Transverse colon (tissue), 4 donors: ENCODE measurements at places on chromosomes 11 and 22.
A peak's percentile ranks its signal among the peaks of the same experiment; 100 is the strongest.

- no peak for DNase-seq
Observed at GRCh38 chr11:35980686-35981390, 37.0 kb downstream of the LDLRAD3 start.

DNA sequence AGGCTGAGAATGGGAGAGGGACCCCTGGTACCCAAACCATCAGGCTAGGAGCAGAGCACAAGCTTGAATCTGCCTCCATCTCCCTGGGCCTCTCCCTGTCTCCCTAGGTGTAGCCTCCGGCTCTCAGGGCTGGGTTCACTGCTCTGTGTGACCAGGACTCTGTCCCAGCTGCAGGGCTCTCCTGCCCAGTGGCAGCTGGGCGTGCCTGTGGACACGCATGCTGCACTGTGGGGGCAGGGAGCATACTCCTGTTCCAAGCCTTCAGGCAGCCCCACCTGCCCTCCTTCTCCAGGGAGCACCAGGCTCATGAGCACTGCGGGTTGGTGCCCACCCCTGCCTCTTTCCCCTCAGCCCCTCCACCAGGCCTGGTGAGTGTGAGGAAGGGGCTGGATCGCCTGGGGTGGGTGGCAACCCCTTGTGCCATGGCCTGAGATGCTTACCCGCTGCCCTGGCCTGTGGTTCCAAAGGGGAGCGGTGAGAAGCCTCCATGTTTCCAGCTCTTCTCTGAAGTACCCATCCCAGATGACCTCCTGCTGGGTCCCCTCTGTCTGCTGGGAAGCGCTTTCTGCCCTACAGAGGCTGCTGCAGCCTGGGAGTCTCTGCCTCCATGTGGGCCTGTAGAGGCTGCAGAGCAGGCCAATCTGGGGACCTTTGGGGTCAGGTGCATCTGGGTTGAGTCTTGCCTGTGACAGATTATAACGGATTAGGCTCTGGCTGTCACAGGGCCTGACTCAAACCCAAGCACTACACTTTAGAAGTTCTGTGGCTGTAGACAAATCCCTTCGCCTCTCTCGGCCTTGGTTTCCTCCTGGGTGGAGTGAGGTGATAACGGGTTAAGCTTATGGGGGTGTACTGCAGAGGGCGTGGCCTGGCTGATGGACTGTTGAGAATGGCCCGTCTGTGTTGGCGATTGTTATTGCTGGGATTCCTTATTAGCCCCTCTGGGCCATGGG is 43.7 kb downstream of the WNT11 start:
- DNase-seq: no peak

DNA sequence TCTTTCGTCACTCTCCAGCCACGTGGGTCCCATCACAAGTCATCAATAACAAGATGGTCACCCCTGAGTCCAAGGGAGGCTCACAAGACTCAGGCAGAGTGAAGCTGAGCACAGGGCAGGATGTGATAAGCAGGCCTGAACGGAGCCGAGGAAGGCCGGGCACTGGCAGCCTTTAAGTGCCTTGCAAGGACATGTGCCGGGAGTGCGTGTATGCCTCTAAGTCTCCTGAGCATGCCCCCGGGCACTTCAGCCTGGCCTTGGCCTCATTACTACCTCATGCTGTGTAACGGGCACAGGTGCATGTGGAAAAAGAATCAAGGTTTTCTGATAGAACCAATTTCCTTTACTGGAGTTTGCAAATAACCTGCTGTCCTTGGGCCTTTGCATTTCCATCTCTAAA is 55.8 kb downstream of the UBASH3B start:
- DNase-seq: no peak

DNA sequence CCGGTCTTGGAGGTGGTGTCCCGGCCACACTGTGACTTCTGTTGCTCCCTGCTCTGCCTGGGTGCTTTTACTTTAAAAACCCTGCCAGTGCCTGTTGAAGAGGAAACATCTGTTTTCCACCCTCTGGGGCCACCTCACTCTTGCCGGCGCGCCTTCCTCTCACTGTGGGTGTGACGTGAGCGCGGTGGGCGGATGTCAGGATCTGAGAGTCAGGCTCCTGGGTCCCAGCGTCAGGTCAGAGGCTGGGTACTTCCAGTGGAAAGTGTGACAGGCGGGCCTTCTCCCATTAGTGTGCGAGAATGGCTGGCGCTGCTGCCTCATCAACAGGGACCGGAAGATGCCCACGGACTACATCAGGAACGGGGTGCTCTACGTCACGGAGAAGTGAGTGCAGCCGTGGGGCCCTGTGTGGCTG is 54.2 kb downstream of the GRAMD4 start:
- DNase-seq: peak; percentile 61

DNA sequence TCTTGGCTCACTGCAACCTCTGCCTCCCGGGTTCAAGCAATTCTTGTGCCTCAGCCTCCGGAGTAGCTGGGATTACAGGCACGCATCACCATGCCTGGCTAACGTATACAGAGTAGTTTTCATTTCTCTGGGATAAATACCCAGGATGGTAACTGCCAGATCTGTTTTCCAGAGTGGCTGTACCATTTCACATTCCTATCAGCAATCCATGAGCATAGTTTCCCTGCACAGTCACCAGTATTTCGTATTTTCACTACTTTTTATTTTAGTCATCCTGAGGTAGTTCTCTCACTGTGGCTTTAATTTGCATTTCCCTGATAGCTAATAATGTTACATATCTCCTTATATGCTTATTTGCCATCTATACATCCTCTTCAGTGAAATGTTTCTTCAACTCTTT is 11.0 kb upstream of the SCARF2 start:
- DNase-seq: no peak

DNA sequence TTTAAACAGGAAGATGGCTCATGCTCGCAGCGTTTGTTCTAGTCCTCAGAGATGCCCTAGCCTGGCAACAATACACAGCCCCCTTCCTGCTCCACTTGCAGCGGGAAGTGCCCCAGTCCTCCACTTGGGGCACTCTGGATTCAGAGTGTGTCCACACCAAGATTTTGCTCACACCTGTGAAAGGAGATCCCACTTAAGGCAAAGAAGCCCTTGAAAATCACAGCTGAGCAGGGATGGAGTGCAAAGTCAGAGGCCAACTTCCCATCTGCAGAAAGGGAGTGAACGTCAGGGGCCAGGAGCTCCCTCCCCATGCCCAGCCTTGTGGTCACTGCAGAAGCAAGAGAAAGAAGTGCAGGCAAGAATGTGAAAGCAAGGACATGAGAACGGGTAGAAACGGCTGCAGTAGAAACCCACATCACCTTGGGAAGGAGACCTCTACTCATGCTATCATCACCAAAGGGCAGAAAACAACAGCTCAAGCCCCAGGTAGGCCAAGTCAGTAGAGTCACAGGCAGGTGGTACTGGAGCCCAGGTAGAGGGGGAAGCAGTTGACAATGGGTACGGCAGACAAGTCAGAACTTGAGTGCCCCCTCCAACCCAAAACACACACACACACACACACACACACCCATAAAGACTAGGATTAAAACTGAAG is 157.4 kb downstream of the BUD13 start:
- DNase-seq: no peak

- peak; percentile 52 for DNase-seq
Observed at GRCh38 chr22:45271667-45272201, 13.0 kb upstream of the UPK3A start.
